ENCODE measurements at places on chromosomes 5 and 9. TPM values are rescaled to one million over a fixed set of nuclear protein-coding genes. Genes with fewer than 3 reads are reported as not detected.

DNA sequence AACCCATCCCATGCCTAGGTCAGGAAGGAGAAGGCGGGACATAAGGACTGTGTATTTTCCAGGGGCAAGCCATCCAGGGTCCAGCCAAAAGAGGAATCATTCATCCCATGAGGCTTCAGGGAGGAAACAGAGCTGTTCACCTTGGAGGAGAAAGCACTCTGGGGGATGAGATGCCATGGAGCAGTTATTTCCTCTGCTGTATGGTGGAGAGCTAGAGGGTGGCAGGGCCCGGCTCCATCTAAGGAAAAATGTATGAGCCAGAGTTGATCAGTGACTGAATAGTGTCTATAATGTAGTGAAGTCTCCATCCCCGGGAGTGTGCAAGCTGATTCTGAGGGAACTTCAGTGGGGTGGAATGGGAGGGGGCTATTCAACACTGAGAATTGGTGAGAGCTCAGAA, 8.0 kb downstream of the ENHO start:
- H3K4me1 ChIP-seq = no peaks in the 10 kb centered on the region
- H3K4me3 ChIP-seq = no peak overlapping the region
- H3K27ac ChIP-seq = no peak overlapping the region
- no peaks in the 10 kb centered on the region for H3K36me3 ChIP-seq

Gene FBXL7
- 3.6 TPM for total RNA-seq

DNA sequence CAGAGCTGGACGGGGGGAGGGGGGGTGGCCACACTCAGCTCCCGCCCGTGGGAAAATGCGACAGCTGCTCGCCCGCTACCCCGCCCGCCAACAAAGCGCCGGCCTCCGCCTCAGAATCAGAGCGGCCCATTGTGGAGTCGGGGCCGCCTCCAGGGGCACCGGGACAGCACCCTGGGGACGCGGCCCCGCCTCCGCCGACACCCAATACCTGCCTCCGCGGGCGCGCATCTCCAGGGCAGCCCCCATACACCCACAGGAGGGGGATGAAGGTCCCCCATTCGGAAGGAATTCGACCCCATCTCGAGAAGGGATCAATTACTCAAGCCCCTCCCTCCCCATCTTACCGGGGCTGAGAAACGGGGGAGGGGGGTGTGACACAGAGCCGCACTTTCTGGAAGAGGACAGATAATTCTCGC, 1.3 kb downstream of the NOTCH1 start:
- peak overlapping the region; percentile 88 for H3K4me3 ChIP-seq
- no peaks in the 10 kb centered on the region for H3K36me3 ChIP-seq
- peak overlapping the region; percentile 69 for H3K27ac ChIP-seq
- DNase-seq = no peak

Gene MSMP
- total RNA-seq = not detected

DNA sequence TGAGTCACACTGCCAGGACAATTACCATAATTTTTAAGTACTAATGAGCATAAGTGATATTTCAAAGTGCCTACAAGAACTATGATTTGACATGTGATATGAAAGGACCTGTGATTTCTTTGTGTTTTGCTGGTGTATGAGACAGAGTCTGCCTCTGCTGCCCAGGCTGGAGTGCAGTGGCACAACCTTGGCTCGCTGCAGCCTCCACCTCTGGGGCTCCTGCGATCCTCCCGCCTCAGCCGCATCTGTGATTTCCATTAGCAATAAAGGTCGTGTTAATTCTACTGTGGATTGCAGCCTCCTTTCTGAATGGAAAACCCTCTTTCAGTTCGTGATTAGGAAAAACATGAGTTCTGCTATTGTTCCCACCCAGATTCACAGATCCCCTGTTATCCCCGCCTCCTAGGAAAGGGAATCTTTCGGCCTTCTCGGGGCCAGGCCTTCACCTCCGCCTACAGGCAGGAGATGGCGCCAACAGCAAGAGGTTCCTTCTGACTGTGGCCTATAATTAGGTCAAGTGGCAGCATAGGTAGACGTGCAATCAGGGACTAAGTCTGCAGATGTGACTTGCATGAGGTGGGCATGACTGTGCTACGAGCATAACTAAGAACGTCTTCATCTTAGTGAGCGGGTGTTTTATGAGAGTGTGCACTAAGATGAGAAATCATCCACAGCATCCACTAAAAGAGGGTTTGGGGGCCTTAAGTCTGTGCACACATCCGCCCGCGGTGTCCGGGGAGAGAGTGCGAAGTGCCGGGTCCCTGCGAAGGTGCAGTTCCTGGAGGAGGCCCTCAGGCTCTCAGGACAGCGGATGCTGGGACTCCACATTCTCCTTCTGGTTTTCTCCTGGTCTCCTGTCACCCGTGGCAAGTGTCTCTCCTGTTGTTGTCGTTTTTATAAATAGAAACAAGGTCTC, 23.1 kb downstream of the TRIM7 start:
- H3K27me3 ChIP-seq = no peaks in the 10 kb centered on the region
- H3K27ac ChIP-seq = peak overlapping the region; percentile 41
- H3K4me1 ChIP-seq = peaks cover 4% of the 10 kb centered on the region
- no peaks in the 10 kb centered on the region for H3K36me3 ChIP-seq
- no peak overlapping the region for H3K4me3 ChIP-seq

DNA sequence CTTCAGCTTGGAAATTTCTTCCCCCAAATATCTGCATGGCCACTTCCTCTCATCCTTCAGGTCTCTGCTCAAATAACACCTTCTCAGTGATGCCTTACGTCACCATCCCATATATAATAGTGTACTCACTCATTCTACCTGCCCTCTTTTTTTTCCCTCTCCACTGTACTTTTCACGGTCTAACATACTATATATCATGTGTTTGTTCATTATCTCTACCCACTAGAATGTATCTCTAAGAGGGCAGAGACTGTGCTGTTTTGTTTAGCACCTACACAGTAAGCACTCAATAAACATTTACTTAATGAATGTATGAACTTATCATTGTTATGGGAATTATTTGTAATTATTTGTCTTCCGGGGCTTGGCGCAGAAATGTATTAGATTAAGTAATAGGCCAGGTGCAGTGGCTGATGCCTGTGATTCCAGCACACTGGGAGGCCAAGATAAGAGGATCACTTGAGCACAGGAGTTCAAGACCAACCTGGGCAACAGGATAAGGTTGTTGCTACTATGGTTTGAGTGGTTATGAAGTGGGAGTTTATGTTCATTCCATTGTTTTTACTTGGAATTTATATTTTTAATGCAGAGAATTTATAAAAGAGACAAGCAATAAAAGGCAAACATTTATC, 6.0 kb upstream of the IL13 start:
- no peaks in the 10 kb centered on the region for H3K36me3 ChIP-seq
- peaks cover 10% of the 10 kb centered on the region for H3K4me1 ChIP-seq
- no peak overlapping the region for H3K27ac ChIP-seq
- peaks cover 13% of the 10 kb centered on the region for H3K27me3 ChIP-seq
- no peak for DNase-seq

Gene BRINP1
- total RNA-seq = not detected

Gene PLPP7
- 223 TPM for total RNA-seq

Gene GABRA1
- not detected for total RNA-seq

Gene FAM200C
- total RNA-seq = 1.1 TPM

Gene IL5
- not detected for total RNA-seq

DNA sequence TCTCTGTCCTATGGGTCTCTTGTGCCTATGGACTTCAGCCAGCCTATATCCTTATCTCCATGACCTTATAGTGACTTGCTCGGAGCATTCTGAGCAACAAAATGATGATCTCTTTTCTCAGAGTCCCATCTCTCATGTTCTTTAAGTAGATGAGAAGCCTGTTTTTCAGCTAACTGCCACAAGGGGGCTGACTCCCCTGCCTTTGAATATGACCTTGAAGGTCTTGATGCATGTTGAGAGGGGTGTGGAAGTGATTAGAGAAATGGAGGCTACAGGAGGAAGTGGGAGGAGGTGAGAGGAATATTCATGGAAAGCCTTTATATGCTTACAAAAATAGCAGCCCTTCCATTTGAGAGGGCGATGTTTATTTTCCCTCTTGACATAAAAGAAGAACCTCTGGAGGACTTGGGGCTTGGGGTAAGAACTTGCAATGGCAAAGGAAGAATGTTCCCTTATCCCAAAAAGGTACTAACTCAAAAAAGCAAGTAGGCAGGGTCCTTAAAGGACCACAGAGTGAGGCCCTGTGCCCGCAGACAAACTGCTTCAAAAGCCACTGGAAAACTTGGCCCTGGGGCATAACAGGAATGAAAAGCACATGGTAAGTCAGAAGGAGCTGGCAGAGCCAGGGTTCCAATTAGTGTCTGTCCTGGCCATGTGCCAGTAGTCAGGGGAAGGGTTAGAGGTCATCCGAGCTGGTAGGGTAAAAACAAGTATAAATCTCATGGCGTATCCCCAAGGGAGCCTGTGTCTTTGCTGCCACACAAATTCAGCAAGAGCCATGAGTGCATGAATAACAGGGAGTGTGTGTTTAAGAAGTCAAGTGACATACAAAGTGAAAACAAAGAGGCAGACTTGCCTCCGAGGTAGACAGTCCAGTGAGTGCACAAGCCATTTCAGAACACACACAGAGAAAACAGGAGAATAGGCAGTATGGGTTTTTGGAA, 39.1 kb downstream of the FGD3 start:
- H3K4me1 ChIP-seq = no peaks in the 10 kb centered on the region
- no peak for DNase-seq
- H3K27me3 ChIP-seq = no peaks in the 10 kb centered on the region
- no peak overlapping the region for H3K4me3 ChIP-seq
- no peak overlapping the region for H3K27ac ChIP-seq
- H3K36me3 ChIP-seq = no peaks in the 10 kb centered on the region

GRCh38 chr5:38582293-38582974, 26.0 kb upstream of the LIFR start:
- no peaks in the 10 kb centered on the region for H3K4me1 ChIP-seq
- no peaks in the 10 kb centered on the region for H3K27me3 ChIP-seq
- no peak for DNase-seq
- no peaks in the 10 kb centered on the region for H3K36me3 ChIP-seq
- no peak overlapping the region for H3K27ac ChIP-seq

- DNase-seq = no peak
- no peaks in the 10 kb centered on the region for H3K4me1 ChIP-seq
Measured at GRCh38 chr5:96796434-96796833, 11.3 kb downstream of the ERAP1 start.

GRCh38 chr5:90424245-90424644, 14.7 kb upstream of the CETN3 start:
- H3K27me3 ChIP-seq = no peaks in the 10 kb centered on the region
- no peaks in the 10 kb centered on the region for H3K4me1 ChIP-seq
- DNase-seq = no peak
- no peak overlapping the region for H3K27ac ChIP-seq
- H3K36me3 ChIP-seq = no peaks in the 10 kb centered on the region

GRCh38 chr9:36222449-36222848, 31.7 kb downstream of the CLTA start:
- H3K4me1 ChIP-seq = no peaks in the 10 kb centered on the region
- DNase-seq = no peak
- H3K36me3 ChIP-seq = peaks cover 3% of the 10 kb centered on the region
- no peak overlapping the region for H3K27ac ChIP-seq
- no peaks in the 10 kb centered on the region for H3K27me3 ChIP-seq

- H3K4me1 ChIP-seq = peaks cover 34% of the 10 kb centered on the region
- H3K4me3 ChIP-seq = peak overlapping the region; percentile 63
- no peak for DNase-seq
- H3K27me3 ChIP-seq = no peaks in the 10 kb centered on the region
Measured at GRCh38 chr5:139696167-139696893, 48.2 kb downstream of the CXXC5 start.

DNA sequence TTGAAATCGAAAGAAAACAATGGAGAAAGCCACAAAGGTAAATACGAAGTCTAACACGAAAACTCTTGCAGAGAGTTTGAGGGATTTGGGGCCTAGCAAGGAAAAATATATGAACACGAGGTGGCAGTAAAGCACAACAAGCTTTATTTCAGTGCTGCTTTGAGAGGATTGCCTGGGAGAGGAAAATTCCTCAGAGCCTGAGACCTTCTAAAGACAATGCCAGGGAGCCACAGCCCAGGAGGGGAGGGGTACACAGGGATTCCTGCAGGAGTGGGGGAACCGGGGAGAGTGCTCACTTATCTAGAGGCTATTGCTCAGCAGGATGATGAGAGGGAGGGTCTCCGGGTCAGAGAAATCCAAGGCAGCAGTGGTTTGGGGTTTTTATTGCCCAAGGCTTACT, 134.9 kb upstream of the ADCY2 start:
- H3K27me3 ChIP-seq = no peaks in the 10 kb centered on the region
- no peaks in the 10 kb centered on the region for H3K36me3 ChIP-seq
- no peak for DNase-seq
- no peak overlapping the region for H3K27ac ChIP-seq

GRCh38 chr9:114811966-114812636, 6.3 kb upstream of the TNFSF15 start:
- H3K36me3 ChIP-seq = no peaks in the 10 kb centered on the region
- no peaks in the 10 kb centered on the region for H3K27me3 ChIP-seq
- no peak for DNase-seq

DNA sequence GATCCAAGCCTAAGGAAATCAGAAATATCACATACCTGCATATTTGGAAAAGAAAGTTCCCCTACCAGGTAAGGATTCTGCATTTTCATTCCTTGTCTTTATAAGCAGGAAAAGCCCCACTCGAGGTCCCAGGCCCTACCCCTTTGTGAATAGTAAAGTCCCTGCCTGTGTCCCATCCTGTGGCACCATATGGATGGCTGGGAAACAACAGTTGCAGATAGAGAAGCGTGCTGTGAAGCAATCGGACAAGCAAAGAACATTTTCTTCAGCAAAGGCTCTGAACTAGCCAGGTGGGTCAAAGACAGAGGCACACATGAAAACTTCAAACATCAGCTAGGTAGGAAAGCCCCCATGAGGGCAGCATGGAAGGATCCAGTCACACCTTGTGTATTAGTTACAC, 169.3 kb downstream of the NR2F1-AS1 start:
- H3K4me3 ChIP-seq = no peak overlapping the region
- H3K4me1 ChIP-seq = no peaks in the 10 kb centered on the region
- no peak overlapping the region for H3K27ac ChIP-seq
- no peaks in the 10 kb centered on the region for H3K27me3 ChIP-seq
- H3K36me3 ChIP-seq = no peaks in the 10 kb centered on the region

DNA sequence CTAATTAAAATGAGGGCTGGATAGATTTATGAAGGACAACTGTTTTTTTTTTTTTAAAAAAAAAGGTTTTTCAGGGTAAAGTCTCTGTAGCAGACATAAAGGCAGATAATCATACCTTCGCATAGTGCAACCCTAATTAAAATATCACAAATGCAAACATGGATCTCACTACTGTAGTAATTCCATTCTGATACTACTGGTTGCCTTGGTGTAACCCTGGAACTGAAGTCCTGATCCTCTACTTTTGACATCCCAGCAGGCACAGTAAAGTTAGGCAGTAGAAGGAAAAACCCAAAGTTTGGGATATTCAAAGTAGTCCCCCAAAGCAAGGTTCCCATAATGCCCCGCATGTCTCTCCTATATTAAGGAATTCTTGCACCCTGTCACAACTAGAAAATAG, 19.6 kb downstream of the RFX3 start:
- H3K27me3 ChIP-seq = no peaks in the 10 kb centered on the region
- no peaks in the 10 kb centered on the region for H3K36me3 ChIP-seq
- H3K4me1 ChIP-seq = peaks cover 15% of the 10 kb centered on the region
- no peak for DNase-seq
- peak overlapping the region; percentile 76 for H3K27ac ChIP-seq

Gene PPP3R2
- total RNA-seq = not detected
